ENCODE measurements at places on chromosomes 4 and X.

GRCh38 chrX:89021964-89022363, 274.9 kb downstream of the CPXCR1 start:
- DNase-seq = no peak

DNA sequence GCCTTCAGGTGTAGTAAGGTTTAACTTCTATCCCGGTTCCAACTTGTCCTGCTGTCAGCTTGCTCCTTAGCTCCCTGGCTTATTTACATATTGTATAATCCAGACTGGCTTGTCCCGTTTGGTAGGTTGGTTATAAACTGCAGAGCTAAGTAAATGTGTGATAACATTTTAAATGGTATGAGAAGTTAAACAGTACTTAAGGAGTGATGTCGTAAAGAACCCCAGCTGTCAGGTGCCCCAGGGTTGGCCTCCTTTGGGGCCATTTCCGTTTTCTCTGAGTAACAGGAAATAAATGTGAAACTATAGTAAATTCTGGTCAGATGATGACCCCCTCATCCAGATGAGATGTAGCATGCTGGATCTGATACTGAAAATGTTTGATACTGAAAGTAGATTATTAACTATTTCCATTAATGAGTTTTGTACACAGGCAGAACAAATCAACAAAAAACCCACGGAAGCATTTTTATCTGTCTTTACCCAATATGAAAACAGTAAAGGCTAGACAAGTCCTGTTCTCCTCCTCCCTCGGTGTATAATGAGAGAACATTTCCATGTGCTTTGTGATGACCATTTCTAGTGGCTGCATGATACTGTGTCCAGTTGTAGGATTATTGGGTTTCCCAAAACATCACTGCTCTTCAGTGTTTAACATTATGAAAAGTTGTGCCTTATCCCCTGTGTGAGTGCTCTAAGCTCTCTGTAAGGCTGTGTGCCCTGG, 22.4 kb downstream of the GAB1 start:
- peak; percentile 30 for DNase-seq

DNA sequence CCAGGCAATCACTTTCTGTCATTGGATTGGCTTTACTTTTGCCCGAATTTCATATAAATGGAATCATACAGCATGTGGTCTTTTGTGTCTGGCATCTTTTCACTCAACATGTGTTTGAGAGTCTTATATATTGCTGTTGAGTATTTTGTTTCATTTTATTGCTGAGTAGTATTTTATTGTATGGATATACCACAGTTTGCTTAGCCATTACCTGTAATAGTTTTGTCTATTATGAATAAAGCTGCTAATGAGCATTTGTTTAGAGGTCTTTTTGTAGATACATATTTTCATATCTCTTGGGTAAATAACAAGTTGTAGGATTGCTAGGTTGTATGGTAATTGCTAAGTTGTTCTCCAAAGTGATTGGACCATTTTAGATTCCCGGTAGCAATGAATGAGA, 105.7 kb downstream of the WWC2 start:
- no peak for DNase-seq

DNA sequence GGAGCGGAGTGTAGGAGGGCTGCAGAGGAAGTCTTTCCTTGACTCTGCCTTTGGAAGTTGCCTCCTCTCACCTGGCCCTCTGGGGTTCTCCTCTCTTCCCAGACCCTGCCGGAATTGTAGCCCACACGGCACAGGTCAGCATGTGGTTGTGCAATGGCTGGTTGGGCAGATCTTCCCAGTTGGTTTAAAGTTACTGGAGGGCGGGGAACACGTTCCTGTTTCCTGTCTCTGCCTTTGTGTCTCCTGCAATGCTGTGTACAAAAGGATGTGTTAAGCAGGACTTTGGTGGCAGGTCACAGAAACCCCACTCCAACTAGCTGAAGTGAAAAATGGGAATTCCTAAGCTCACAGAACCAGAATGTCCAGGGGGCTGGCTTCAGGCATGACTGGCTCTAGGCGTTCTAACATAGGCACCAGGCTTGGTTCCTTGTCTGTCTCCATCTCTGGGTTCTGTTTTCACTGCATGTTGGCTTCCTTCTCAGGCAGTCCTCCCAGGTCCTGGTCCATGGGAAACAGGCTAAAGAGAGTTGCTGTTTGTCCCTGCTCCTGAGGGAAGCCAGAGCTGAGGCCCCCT, 19.9 kb downstream of the SORCS2 start:
- no peak for DNase-seq

- no peak for DNase-seq
These were observed 270.2 kb downstream of the PAPSS1 start for GRCh38 chr4:107449611-107450369.

All from CD8-positive, alpha-beta memory T cell (primary cell).